ENCODE measurements at places on chromosomes 12 and 14.
A peak's percentile ranks its signal among the peaks of the same experiment; 100 is the strongest.

GRCh38 chr12:96456265-96456974 lies 33.0 kb upstream of the CFAP54 start:
- peak; percentile 69 for DNase-seq

DNA sequence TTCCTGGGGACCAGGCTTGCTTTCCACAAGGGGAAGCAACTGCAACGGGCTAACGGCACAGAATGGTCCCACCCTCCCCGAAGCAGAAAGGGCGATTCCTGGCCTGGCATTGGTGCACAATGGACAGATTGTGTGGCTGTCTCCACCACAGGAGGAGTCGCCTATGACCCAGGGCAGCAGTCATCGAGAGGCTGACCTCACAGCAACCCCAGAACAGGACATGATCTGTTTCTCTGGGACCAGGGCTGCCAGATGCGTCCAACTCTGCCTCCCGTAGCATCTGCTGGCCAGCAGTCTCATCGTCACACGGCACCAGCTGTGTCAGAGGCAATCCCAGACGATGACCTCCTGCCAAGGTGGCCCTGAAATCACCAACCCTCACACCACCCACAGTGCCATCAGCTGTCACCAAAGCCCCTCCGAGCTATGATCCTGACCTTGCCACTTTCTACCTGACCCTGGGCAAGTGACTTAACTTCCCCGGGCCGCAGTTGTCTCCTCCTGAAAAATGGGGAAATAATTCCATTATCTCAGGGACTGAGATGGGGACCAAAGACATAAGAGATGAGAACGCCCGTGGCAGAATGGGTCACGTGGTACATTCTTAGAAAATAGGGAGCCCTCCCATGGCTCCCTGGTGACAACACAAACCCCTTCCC lies 86.7 kb downstream of the CHGA start:
- DNase-seq = peak; percentile 89

GRCh38 chr14:75442642-75443041 lies 14.8 kb downstream of the JDP2 start:
- no peak for DNase-seq

DNA sequence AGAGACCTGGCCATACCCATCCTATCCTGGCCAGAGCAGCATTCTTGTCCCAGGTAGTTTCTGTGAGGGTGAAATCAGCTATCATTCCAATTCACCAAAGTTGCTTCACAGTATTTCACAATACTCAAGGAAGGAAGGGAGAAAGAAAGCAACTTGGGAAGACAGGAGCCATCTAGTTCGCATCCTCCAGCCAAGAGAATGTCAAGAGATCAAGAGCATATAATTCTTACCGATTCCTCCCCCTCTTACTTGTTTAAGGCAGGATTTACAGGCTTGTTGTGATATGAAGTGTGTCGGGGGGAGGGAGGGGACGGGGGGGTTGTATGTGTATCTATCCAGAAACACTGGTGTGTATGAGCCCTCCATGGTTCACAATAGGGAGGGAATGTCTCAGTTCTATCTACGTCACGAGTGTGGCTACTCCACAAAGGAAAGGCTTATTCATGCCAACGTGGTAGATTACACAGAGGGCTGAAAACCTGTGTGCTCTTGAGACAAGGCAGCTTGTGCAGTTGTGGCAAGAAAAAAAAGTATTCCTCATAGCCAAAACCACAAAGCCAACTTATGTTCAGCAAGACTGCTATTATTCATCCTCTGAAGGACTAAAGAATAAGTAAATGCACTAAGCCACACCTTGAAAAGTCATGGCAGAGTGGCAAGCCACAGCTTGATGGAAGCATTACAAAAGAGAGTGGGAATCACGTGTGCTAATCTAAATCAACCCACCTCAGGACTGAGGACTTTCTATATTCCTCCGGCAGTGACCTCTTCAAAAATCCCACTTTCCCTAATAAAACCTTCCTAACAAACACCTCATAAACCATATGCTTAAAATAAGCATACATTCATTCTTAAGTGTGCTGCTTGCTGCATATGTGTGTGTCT lies 35.0 kb downstream of the CORO1C start:
- DNase-seq = peak; percentile 63

- peak; percentile 19 for DNase-seq
These were observed 136.3 kb upstream of the PZP start for GRCh38 chr12:9344541-9344940.

GRCh38 chr12:6116471-6117021 lies 7.9 kb downstream of the VWF start:
- DNase-seq = no peak

Measured in suppressor macrophage (primary cell).